ENCODE measurements at places on chromosomes 11 and 22. TPM values are rescaled to one million over a fixed set of nuclear protein-coding genes. Genes with fewer than 3 reads are reported as not detected.

HTR3A gene
- not detected for total RNA-seq

TTC36 gene
- total RNA-seq: 0.27 TPM

KRTAP5-10 gene
- not detected for total RNA-seq

TUBA8 gene
- 21.1 TPM for total RNA-seq

VPREB1 gene
- not detected for total RNA-seq

TRIM51 gene
- total RNA-seq: not detected

ARHGAP20 gene
- not detected for total RNA-seq

SULT4A1 gene
- total RNA-seq: not detected
